Stimulated activated naive CD8-positive, alpha-beta T cell treated with anti-CD3 and anti-CD28 coated beads, Interleukin-15, Interleukin-2, amounts not matched to agents 100 U/mL and 50 U/mL, for 24 hours (primary cell): ENCODE measurements at places on chromosomes 11 and 22.

DNA sequence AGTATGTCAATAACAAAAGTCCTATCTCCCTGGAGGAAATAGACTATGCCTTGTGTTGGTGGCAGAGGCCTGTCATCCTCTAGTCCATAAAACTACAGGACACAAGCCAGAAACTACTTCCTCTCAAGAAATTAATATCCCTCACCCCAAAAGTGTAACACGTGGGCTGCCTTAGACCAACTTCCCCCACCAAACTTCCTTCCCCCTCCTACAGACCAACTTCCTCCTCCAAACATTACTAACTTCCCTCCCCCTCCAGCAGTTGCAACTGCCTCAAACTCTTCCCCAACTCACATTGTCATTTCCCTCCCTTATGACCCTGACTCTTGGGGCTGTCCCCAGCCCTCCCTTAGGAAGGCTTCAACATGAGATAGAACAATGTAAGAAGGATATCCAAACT is 6.3 kb downstream of the OR52K2 start:
- DNase-seq = no peak

GRCh38 chr22:37012956-37013355 is 6.3 kb downstream of the TST start:
- DNase-seq = no peak

- DNase-seq = no peak
These were observed 1.8 kb downstream of the BET1L start for GRCh38 chr11:205221-206001.

DNA sequence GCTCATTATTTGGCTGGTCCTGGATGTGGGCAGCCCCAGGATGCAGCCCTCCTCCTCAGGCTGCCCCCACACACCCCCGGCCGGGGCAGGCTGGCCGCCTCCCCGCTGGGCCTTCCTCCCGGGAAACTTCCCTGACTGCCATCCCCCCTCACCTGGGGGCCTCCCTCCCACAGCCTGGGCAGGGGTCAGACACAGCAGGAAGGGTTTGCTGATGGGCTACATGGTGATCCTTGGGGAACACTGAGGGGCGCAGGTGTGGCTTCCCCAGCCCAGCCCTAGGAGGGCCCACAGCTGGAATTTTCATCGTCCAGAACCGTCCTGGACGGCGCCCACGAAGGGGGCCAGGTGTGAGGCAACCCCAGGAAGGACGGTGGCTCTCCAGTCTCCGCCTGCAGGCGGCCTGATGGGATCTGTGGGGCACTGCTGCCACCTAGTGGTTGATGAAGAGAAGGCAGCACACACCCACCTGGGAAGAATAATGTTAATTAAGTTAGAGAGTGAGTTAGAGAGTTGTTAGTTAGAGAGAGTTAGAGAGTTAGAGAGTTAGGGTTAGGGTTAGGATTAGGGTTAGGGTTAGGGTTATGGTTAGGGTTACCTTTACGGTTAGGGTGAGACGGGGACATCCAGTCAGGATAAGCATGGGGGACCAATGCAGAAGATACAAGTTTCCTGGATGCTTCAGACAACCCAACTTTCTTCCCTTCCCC is 75.9 kb upstream of the PRR5 start:
- DNase-seq = peak; percentile 79

DNA sequence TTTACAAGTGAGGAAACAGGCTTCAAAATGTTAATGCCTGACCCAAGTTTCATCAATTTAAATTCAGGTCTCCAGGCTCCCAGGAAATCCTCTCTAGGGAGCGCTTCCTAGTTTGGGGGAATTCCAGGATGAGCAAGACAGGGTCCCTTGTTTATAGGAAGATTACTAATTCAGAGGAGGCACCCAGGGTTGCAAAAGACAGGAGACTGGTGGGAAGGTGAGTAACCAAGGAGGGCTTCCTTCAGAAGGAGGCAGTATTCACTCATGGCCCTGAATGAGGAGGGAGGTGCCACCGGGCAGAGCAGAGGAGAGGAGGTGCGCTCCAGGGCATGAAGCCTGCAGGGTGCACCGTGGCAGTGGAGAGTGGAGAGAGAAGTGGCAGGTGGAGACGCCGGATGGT is 1.6 kb downstream of the TMEM132A start:
- DNase-seq = no peak

GRCh38 chr11:117828611-117829368 is 4.2 kb upstream of the FXYD2 start:
- peak; percentile 95 for DNase-seq

DNA sequence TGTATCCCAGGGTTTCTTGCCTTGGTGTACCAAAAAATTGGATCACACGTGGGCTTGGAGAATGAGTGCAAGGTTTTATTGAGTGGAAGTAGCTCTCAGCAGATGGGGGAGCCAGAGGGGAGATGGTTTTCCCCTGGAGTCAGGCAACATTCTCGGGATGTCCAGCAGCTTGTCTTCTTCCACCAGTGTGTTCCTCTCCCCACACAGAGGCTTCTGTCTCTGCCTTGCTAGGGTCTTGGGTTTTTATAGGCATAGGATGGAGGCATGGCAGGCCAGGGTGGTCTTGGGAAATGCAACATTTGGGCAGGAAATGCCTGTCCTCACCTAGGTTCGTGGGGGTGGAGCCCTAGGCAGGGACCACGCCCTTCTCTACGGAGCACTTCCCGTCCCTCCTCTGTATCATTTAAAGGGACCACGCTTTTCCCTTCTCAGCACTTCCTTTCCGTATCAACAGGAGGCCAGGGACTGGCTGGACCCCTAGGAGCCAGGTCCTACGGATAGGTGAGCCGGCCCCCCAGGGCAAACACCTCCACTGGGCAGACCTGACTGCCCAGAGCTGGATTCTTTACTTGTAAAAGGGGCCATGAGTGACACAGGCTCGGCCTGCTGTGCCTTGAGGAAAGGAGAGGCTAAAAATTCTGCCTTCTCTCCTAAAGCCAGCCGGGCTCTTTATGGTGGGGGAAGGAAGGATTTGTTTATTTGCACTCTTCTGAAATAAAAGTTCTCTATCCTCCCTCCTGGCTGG is 55.3 kb upstream of the CCDC188 start:
- peak; percentile 75 for DNase-seq

DNA sequence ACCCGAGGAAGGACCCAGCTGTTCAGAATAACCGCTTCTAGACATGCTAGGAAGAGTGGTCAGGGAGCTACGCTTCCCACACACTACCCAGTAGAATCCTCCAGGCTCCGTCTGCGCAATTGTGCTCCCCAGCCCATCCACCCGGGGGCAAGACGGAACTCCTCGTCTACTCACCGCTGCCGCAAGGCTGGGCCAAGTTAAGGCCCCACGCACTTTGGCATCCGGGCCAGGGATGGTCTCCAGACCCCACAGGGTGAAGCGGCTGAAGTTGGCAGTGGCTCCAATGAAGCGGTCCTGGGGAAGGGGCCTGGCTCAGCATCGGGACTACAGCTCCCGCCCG is 757 bp downstream of the RNASEH2C start:
- peak; percentile 42 for DNase-seq

DNA sequence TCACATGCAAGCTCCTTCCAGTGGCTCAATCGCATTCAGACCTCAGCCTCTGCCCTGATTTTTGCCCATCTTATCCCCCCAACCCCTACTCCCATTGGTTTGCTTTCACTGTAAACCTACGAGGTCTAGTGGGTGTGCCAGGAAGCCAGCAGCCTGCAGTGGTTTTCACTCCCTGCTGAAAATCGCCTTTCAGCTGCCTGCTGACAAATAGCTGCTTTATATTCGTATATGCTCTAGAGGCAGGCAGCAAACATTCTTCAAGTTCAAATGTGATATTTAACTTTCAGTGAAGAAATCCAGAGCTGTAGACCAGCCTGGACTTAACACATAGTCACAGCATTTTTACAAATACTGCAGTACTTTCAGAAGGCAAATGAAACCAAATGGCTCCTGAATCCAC is 92.8 kb upstream of the APOA1 start:
- peak; percentile 24 for DNase-seq

- no peak for DNase-seq
These were observed 23.1 kb downstream of the MN1 start for GRCh38 chr22:27778294-27779090.

DNA sequence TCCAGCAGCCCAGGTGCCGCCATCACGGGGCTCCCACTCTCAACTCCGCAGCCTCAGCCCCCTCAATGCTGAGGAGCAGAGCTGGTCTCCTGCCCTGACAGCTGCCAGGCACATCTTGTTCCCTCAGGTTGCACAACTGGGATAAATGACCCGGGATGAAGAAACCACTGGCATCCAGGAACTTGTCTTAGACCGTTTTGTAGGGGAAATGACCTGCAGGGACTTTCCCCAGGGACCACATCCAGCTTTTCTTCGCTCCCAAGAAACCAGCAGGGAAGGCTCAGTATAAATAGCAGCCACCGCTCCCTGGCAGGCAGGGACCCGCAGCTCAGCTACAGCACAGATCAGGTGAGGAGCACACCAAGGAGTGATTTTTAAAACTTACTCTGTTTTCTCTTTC is at the start of gene SAA1:
Gene SAA1 (plus strand): TSS at position 316 of the 400 bp plus-strand sequence. CDS start 624 bp downstream, outside the sequence.
- no peak for DNase-seq

- no peak for DNase-seq
These were observed 36.8 kb downstream of the POLR3H start for GRCh38 chr22:41507330-41508063.

- no peak for DNase-seq
These were observed 145.7 kb downstream of the TENM4 start for GRCh38 chr11:79294845-79295731.

GRCh38 chr22:43666457-43666856 is 145.6 kb downstream of the EFCAB6 start:
- DNase-seq = no peak

GRCh38 chr11:1326435-1327063 is 17.1 kb upstream of the TOLLIP start:
- DNase-seq = no peak

- peak; percentile 60 for DNase-seq
These were observed 4.6 kb downstream of the CHRDL2 start for GRCh38 chr11:74726547-74727182.

DNA sequence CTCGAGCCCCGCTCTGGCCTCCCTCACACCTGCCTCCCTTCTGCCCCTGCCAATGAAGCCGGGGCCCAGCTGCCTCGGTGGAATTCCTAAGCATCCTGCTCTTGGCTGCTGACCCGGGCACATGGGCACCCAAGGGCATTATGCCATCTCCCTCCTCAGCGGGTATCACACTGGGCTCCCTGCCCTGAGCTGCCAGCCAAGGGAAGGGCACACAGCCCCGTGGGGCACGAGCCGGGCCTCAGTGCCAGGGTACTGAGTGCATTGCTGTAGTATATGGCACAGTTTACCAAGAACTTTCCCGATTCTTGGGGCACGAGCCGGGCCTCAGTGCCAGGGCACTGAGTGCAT is 43.8 kb upstream of the JAM3 start:
- DNase-seq = no peak

- DNase-seq = no peak
These were observed 332.2 kb downstream of the TMEM135 start for GRCh38 chr11:87369888-87370287.

GRCh38 chr11:20962581-20962980 is 293.2 kb downstream of the NELL1 start:
- DNase-seq = no peak

GRCh38 chr11:304915-305843 is 2.4 kb upstream of the IFITM2 start:
- peak; percentile 65 for DNase-seq

DNA sequence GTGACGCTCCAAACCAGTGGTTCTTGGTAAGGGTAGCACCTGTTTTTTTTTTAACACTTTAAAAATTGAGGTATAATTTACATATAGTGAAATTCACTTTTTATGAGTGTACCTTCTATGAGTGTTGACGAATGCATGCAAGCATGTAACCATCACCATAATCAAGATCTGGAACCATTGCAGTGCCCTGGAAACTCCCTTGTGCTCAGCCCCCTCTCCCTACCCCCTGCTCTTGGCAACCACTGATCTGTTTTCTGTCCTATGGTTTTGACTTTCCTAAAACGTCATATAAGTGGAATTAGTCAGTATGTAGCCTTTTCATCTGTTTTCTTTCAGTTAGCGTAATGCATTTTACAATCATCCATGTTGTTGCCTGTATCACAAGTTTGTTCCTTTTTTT is 212.2 kb downstream of the GRIK4 start:
- no peak for DNase-seq

DNA sequence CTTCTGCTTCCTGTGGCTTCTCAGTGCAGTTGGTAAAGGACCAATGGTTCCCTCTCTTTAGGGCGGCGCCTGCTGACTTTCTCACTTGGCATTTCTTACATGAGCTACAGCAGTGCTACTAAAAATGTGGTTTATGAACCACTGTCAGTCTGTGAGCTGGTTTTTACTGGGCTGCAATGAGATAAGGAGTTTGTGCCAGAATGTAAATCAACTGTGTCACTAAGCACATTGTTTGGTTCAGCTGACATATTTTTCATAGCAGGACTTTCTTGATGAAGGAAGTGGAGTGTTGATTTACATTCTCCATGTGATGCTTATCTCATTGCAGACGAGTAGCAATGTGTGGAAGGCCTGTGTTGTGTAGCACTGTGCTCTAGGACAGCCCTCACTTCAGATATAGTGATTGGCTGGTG is 463.3 kb downstream of the SOX6 start:
- DNase-seq = no peak

- no peak for DNase-seq
These were observed 1.7 kb downstream of the ANKK1 start for GRCh38 chr11:113389272-113389671.

- no peak for DNase-seq
These were observed 61.2 kb downstream of the SHANK2 start for GRCh38 chr11:71191201-71191600.

DNA sequence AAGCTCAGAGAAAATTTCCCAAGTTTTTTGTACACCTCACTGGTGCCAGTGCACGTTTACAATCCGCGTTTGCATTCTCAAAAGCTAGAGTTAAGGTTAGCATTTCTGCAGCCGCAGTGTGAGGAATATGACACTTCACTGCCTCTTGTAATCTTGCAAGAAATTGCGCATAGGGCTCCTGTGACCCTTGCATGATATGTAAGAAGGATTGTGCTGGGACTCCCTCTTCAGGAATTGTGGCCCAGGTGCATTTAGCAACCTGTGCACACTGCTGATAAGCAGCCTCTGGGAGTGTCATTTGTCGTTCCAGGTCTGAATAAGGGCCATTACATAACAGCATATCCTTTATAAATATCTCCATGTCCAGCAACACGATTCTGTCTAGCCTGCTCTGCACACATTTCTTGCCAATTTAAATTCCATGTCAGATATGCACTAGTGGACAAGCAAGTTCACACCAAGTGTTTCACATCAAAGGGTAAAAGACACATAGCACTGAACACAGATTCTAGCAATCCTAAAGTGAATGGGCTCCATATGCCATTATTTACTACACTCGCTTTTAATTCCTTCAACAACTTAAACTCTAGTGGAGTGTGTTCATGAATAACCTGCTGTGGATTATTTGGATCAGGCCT is 69.2 kb upstream of the INCENP start:
- DNase-seq = no peak

- DNase-seq = no peak
These were observed 920 bp downstream of the TMEM132A start for GRCh38 chr11:60924906-60925853.

GRCh38 chr22:29002603-29003002 is 59.0 kb downstream of the C22orf31 start:
- no peak for DNase-seq
